ENCODE measurements at places on chromosomes 1 and 21.

- DNase-seq: no peak
Measured at GRCh38 chr21:38944903-38945302, 139.2 kb downstream of the ETS2 start.

DNA sequence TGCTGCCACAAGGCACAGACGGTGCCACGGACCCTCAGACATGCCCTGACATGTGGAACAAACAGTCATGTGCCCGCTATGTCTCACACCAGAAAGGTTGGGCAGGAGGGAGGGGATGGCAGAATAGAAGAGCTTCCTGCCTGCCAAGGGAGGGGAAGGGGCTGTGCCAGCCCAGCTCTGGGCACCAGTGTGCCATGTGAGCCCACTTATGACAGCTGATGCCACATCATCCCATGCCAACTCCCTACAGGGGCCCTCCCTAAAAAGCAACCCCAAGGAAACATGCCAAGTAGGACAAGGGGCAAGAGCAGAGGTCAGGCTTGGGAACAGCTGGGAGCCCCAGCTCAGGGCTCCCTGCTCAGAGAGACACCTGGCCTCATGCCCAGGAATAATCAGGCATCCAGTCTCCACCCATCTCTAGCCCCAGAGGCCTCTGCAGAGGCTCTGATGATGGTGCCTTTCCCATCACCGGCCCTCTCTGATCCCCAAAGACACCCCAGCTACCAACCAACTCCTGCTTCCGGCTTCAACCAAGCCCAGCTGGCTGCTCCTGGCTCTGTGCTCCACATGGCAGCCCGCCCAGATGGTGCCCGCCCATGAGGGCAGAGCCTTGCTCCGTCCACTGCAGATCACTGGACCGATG lies 10.3 kb downstream of the ADGRB2 start:
- no peak for DNase-seq

DNA sequence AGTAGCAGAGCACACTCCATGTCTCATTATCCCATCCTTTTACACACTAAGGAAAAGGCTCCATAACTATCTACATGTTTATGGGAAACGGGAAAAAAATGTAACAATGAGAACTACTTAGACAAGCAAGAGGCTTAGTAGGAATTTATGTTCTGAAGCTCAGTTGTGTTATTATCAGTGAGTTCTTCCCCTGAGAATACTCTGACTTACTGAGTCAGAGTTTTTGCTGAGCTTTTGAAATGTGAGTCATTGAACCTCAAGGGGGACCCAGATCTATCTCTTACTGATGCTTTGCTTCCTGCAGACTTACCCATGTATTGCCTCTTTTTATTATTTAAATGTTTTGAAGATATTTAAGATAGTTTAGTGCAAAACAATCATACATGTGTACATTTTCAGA lies 20.1 kb downstream of the CFHR5 start:
- DNase-seq: no peak

DNA sequence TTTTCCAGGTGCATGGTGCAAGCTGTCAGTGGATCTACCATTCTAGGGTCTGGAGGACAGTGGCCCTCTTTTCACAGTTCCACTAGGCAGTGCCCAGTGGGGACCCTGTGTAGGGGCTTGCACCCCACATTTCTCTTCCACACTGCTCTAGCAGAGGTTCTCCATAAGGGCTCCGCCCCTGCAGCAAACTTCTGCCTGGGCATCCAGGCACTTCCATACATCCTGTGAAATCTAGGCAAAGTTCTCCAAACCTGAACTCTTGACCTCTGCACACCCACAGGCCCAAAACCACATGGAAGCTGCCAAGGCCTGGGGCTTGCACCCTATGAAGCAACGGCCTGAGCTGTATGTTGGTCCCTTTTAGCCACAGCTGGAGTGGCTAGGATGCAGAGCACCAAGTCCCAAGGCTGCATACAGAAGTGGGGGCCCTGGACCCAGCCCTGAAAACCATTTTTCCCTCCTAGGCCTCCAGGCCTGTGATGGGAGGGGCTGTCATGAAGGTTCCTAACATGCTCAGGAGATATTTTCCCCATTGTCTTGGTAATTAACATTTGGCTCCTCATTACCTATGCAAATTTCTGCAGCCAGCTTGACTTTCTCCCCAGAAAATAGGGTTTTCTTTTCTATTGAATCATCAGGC lies 46.1 kb downstream of the SERBP1 start:
- DNase-seq: no peak

- no peak for DNase-seq
Measured at GRCh38 chr1:116178837-116179236, 67.6 kb downstream of the MAB21L3 start.

DNA sequence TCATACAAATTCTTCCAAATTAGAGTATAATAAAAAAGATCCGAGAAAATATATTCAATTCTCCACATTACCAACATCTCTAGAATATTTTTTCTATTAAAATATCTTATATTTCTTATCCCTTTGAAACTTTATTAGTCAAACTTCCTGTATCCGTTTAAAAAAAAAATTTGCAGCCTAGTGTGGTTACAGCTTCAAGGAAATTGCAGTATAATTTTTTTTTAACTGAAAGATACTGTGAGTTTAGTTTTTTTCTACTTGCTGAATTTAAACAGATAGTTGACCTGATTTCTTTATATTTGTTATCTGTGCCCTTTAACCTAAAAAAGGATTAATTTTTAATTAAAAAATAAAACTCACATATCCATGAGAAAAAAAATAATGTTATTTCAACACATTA lies 1.5 kb downstream of the RGS18 start:
- no peak for DNase-seq

GRCh38 chr1:225878282-225878681 lies 3.9 kb downstream of the TMEM63A start:
- no peak for DNase-seq

DNA sequence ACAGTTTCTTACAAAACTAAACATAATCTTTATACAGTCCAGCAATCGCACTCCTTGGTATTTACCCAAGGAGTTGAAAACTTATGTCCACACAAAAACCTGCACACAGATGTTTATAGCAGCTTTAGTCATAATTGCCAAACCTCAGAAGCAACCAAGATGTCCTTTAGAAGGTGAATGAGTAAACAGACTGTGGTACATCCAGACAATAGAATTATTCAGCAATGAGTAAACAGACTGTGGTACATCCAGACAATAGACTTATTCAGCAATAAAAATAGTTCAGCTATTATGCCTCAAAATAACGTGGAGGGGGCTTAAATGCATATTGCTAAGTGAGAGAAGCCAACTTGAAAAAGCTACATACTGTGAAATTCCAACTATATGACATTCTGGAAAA lies 87.0 kb upstream of the GALNT2 start:
- no peak for DNase-seq

DNA sequence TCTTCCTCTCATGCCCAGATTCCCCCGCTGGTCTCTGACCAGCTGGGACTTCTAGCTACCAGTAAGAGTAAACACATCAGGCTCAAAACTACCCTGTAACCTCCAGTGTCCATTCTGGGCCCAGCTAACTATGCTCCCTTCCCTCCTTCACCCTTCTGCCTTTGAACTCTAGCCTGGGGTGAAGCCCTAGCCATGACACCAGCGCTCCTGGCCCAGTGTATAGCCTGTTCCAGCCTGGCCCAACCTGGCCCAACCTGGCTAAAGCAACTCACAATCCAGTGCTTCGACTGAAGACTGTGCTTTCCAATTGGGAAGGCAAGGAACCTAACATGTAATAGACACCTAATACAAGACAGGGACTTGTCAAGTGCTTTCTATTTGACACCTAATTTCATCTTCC lies 27.6 kb downstream of the CSMD2 start:
- DNase-seq: no peak

- DNase-seq: no peak
Measured at GRCh38 chr1:241357366-241358340, 648 bp upstream of the RGS7 start.

GRCh38 chr1:209256766-209257350 lies 326.7 kb upstream of the CAMK1G start:
- no peak for DNase-seq

- no peak for DNase-seq
Measured at GRCh38 chr1:60890664-60891063, 191.7 kb upstream of the NFIA start.

DNA sequence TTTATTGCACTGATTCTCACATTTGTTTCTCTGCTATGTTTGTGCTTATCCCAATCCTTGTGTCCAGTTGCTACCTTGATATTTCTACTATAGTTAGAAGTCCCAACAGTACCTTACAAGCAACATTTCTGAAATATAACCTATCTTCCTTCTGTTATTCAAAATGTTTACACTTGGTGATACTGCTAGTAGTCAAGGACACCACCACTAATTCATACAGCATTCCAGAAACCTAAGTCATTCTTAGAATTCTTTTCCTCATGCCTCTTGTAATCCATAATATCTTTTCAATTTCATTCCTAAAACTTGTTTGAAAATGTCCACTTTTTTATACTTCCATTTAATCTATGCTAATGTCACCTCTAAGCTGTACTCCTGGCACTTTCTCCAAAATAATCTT lies 2132.1 kb downstream of the NCAM2 start:
- no peak for DNase-seq

DNA sequence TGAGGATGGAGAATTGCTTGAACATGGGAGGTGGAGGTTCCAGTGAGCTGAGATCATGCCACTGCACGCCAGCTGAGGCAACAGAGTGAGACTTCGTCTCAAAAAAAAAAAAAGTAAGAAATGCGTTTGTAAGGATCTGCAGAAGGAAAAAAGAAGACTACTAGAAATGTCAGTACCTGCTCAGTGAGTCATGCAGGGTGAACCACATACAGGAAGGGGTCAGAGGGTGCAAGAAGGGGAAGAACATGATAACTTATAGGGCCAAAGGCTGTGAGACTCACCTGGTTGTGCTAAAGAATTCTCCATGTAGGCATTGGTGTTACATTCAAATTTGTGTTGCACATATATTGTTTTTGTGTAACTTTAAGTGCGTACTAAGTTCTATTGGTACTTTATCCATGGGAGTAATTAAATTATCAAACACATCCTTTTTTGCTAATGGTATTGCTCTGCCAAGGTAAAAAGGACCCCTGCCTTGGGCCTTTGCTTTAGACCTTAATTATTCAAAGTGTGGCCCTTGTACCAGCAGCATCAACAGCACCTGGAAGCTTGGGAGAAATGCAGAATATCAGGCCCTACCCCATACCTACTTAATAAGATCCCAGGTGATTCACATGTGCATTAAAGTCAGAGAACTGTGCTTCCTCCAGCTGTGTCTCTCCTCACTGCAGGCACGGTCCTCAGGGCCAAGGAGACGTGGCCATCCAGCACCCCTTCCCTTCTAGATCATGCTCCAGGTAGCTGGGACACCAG lies 96.4 kb upstream of the PPP2R5A start:
- DNase-seq: no peak

DNA sequence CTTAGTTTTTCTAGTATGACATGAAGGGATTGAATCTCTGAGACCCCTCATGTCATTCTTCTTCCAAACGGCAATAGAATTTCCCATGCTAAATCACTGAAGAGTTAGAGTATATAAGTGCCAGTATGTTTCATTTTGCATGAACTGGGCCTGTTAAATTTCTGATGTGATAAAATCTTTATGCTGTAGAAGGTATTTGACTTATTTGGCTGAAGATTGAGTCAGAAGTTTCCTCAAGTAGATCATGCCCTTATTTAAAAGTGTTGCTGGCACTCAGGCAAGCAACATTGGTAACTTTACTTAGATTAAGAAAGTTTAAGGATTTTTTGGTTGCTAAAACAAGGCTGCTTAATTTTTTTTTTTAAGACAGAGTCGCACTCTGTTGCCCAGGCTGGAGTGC lies 13.3 kb downstream of the ATF6 start:
- DNase-seq: no peak

DNA sequence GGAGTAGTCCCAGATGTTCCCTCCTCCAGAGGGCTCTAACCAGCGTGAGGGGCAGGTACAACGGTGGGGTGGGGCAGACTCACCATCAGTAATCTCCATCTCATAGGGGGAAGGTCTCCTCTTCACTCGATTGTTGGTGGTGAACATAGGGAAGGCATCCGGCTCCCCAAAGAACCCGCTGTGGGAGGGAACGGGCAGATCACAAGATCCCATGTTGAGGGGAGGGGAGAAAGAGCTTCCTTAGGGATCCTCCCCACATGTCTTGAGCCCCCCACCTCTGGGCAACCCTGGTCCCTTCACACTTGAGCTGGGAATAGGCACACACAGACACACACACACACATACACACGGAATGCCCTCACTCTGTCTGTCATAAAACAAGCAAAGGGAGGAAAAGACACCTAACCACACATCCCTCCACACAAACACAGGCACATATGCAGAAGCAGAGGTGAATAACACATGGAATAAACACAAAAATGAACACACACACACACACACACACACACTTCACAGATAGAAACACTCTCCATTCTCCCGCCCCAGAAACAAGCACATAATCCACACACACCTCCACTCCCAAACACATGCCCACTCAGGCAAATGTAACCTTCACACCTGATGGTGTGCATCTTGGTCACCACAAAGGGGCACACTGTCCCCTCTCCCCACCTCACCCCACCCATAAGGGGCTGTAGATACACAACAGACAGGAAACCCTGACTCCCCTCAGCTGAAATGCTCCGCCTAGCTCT lies 7.9 kb downstream of the TAL1 start:
- no peak for DNase-seq

DNA sequence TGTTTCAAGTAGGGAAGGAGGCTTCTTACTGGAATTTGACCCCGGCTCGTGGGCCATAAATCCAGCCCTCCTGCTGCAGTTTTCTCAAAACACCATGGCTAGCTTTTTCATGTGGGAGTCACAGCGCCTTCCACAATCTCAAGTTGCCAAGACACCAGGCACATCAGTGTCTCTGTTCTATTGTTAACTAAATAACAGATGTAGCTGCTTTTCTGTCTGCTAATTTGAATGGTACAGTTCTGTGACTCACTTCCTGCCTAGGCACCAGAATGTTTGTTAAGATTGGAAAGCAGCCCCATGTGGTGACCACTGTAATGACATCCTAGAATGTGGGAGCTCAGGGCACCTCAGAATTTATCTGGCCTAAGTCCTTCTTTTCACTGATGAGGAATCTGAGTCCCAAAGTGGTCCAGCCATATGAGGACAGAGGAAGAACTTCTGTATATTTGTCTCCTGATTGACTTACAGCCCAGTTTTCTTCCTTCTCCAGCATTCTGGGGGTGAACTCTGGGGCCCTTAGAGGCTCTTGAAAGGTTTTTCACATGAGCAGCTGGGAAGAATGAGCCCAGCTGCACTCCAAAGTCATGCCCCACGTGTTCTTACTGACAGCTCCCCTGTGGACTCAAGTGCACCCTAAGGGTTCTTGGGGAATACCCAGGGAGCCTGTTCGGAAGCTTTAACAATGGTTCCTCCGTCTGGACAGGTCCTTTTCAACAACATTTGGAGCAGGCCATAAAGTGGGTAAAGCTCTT lies 27.5 kb downstream of the TRIM45 start:
- peak; percentile 32 for DNase-seq

DNA sequence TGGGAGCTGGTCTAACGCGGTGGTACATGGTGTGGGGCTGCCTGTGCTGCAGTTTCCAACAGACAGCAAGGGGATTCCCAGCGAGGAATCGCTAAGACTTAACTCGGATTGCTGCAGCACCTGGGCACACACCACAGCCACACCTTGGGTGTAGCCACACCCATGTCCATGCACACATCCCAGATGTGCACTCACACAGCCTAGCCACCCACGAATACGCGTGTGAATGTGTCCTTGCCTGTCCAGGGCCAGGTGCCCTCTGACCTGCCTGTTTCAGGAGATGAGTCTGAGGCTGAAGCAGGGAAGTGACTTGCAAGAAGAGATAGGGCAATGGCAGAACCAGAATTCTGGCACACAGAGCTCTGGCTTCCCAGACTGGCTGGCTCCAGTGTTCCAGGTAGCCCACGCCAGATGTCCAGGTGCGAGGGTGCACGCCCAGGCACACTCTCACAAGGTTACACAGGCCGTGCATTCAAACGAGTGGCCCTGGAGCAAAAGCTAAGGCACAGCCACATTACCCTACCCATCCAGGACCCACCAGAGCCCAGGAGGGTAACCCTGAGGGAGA lies 272.7 kb downstream of the TRABD2B start:
- DNase-seq: no peak
